Activated CD4-positive, alpha-beta T cell treated with anti-CD3 and anti-CD28 coated beads for 24 hours (primary cell): ENCODE measurements at places on chromosomes 7 and 10.

DNA sequence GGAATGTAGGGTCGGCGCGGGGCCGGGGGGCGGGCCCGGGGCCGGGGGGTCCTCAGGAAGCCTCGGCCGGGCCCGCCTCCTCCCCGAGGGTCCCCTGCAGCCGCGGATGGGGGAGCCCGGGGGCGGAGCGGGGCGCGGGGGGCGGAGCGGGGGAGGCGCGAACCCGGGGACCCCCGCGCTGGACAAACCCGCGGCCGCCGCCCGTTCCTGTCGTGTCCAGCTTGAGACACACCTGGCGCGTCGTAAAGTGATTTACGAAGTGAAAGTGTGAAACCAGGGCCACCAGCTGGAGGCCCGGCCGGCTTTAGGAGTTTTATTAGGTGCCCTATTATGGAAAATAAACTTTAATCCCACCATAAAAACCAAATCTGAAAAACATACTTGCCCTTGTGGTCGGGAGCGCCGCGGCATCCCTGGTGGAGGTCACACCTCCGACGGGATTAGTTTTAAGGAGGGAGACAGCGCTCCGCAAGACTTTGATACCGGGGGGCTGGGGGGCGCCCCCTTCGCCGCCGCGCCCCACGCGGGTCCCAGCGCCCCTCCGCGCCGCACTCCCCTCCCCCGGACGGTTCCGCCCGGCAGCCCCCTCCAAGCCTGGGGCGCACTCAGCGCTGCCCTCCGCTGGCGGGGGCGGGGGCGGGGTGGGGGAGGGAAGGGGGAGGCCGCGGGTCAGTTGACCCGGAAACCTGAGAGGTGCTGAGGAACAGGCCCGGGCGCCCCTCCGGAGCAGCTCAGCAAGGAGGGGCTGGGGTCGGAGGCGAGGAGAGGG, 10.3 kb downstream of the MNX1 start:
- DNase-seq, result no peak

- no peak for DNase-seq
These were observed 86.2 kb downstream of the SORBS1 start for GRCh38 chr10:95475003-95475383.

GRCh38 chr10:113045147-113046055, 95.4 kb downstream of the TCF7L2 start:
- DNase-seq, result no peak

DNA sequence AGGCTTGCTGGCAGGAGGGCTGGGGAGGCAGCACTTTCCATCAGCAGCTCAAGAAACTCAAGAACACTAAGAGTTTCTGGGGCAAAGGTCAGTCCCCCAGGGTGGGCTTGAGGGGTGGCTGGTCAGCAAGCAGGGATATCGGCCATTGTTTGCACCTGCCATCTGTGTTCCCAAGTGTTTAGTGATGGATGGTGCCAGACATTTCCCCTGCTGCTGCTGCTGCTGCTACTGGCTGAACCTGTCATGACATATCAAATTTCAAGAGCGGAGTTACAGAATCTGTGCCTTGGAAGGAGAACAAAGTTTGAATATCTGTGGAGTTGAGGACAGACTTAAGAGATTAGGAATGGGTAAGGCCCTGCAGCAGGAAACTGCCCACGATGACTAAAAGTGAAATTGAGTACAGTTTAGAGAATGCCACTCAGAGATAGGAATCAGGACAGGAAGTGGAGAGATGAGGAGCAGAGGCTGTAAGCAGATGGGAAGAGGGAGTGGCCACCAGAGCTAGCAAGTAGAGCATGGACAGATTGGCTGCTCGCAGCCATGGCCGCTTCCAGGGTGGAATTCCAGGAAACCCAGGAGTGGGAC, 39.2 kb upstream of the PPP1R3C start:
- DNase-seq, result no peak

- DNase-seq, result no peak
These were observed 38.8 kb downstream of the CNPY1 start for GRCh38 chr7:155507576-155507975.

- DNase-seq, result no peak
These were observed 214.1 kb downstream of the ADARB2 start for GRCh38 chr10:1523221-1523620.

DNA sequence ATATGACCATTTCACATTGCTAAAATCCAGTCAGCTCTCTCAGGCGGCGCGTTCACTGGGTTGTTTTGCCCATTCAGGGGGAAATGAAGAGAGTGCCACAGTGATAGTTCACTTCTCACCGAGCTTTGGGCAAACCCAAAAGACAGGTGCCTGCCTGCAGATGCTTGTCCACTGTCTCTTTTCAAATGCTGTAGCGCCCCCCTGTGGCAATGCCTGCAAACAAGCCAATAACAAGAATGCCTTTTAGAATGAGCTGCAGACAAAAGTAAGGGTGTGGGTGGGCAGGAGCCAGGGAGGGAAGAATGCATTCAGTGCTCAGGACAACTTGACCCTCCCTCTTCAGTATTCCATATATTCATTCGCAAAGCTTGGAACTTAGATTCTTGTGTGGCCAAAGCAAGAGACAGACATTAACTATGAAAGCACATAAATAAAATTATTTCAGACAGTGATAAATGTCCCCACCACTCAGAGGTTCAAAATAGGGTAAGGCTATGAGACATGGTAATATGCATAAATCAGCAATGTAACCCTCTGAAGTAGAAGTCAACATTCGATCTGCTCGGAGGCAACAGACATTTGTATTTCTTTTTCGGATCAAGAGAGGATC, 86.9 kb downstream of the JAZF1 start:
- DNase-seq, result peak; percentile 25

DNA sequence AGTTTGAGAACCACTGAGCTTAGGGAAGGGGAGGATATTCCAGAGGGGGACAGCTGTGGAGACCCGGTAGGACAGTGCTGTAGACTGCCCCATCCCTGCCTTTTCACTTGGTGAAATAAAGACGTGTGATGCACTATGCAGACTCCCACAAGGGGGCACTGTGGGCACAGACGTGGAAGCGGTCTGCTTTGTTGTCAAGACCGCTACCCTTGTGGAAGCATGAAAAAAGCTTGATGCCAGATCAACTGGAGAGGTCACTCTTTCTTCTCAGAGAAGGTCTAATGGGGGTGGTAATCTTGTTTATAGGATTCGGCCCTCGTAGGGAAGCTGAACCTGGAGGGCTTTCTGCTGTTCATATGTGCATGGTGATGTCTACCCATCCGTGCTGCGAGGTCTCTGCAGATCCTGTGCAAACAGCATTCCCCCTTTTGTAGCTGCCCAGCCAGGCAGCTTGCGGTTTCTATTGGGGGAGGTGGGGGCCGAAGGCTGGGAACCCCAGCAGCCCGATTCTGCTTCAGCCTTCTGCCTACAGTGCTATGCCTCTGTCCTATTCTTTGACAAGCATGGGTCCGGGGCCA, 13.7 kb downstream of the RPS24 start:
- peak; percentile 67 for DNase-seq

- no peak for DNase-seq
These were observed 14.7 kb downstream of the HGF start for GRCh38 chr7:81754918-81755696.

DNA sequence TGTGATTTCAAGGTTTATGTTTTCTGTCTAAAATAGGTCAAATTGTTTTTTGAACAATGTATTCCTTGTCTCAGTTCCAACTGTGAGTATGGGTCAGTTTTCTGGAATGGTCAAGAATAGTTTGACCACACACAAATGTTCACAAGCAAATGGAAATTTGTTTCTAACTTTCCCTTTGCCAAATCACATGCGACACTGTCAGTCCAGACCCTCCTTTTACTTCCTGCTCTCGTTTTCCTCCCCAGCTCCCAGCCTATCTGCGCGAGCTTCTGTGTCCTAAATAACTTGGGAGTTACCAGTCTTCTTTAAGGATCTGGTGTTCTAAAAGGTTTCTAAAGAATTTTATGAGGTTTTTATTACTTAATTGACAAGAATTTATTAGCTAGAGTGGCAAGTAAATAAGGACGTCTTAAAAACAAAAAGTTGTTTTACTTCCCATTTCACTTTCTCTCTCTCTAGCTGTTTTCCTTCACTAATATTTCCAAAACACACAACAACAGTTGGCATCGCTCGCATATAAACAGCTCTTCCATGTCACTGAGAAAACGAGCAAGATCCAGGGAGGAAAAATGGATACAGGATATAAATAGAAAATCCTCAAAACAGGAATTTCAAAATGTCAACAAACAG, 266.1 kb upstream of the KLF6 start:
- no peak for DNase-seq

DNA sequence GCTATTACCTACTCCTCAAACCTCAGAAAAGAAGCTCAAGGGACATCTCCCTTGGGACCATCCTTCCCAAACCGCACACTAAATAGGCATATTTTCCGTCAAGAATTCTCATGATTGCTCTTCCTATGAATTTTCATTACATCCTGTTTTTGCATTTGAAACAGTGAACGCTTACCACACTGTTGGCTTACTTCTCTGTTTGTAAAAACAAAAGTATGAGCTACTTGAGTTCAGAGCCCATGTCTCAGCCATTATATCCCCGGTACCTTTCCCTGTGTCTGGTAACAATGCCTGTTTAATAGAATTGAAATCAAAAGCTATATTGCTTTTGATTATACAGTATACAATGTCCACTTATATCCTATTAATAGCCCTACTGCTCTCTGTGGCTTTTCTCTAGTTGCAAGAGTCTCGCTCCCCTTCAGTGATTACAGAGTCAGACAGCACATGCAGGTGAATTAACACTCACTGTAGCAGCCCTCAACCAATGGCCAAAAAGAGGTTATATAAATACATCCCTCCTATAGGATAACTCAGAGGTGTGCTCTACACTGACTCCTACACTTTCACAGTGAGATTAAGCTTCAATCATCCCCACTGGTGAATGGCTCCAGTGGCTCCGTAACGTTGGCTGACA, 264.4 kb downstream of the SORCS1 start:
- no peak for DNase-seq

GRCh38 chr10:120477743-120478141, 20.7 kb downstream of the PLPP4 start:
- no peak for DNase-seq

DNA sequence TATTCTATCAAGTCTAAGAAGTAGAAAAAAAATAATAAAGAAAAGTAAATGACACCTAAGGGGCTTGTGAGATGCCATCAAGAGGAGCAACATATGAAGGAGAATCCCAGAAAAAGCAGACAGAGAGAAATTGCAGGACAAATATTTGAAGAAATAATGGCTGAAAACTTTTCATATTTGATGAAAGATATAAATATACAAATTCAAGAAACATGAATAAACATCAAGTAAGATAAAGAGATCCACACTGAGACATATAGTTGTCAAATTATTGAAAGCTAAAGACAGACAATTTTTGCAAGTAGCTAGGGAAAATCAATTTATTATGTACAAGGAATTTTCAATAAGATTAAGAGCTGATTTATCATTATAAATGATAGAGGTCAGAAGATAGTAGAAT, 558.0 kb downstream of the ZWINT start:
- no peak for DNase-seq

- DNase-seq, result no peak
These were observed 246.1 kb upstream of the PLXDC2 start for GRCh38 chr10:19570120-19570519.

DNA sequence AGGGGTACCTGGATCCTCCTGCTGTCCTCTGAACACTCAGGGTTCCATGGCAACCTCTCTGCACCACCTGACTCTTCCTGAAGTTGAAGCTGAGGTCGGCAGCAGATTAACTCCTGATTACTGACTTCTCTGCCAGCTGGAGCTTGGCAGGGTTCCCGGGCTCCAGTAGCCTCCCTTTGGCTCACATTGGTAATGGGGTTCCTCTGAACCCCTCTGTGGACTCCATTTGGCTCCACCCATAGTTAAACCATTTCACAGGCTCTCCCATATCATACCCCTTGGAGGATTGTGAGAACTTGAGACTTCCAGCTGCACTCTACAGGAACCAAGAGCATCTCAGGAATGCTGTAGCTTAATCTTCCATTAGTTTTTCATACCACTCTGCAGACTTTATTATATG, 292.5 kb downstream of the HDAC9 start:
- DNase-seq, result no peak

GRCh38 chr7:47594406-47594805, 12.5 kb upstream of the TNS3 start:
- DNase-seq, result no peak
